ENCODE measurements at places on chromosomes 7 and 10. TPM values are rescaled to one million over a fixed set of nuclear protein-coding genes. Genes with fewer than 3 reads are reported as not detected.

DNA sequence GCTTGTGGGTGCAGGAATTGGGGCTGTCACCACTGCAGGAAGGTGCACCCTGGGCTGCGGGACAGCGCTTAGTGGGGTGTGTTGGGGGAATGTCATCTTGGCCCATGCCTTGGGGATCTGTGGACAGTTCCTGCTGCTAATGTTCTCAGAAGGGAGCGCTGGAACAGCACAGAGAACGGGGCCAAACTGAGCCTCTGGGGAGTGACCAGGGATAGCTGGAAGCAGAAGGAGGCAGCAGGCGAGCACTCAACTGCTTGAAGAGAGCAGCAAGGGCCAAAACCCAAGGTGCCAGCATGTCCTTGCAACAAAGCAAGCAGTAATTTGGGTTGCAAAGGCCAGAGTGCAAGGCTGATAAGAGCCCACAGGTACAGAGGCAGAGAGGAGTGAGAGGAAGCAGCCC lies 31.3 kb upstream of the WDFY4 start:
- no peaks in the 10 kb centered on the region for H3K36me3 ChIP-seq
- H3K4me3 ChIP-seq = no peak overlapping the region
- H3K4me1 ChIP-seq = peaks cover 6% of the 10 kb centered on the region
- H3K27ac ChIP-seq = no peak overlapping the region

The NUTM2B gene
- total RNA-seq = 0.31 TPM

DNA sequence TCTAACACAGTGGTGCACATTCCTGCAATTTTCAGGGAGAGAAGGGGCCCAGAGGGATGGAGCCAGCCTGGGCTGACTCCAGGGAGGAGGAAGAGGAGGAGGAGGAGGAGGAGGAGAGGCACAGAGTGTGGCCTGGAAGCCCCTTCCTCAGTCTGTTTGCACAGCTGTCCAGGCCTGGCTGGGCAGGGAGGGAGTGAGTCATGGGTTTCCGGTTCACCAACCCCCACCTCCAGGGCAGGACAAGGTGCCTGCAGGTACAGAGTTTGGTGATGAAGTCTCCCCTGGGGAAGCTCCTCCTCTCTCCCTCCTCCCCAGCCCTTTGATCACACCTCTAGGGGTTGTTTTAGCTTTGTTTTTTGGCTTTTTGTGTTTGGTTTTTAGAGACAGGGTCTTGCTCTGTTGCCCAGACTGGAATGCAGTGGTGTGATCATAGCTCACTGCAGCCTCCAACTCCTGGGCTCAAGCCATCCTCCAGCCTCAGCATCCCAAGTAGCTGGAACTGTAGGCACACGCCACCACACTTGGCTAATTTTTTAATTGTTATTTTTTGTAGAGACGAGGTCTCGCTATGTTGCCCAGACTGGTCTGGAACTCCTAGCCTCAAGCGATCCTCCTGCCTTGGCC lies 77.5 kb upstream of the CUX1 start:
- DNase-seq = no peak
- H3K27me3 ChIP-seq = no peaks in the 10 kb centered on the region
- no peaks in the 10 kb centered on the region for H3K36me3 ChIP-seq
- no peak overlapping the region for H3K4me3 ChIP-seq
- peaks cover 25% of the 10 kb centered on the region for H3K4me1 ChIP-seq
- peak overlapping the region; percentile 21 for H3K27ac ChIP-seq

- peaks cover 7% of the 10 kb centered on the region for H3K36me3 ChIP-seq
- no peak for DNase-seq
- H3K4me3 ChIP-seq = peak overlapping the region; percentile 83
- peak overlapping the region; percentile 97 for H3K27ac ChIP-seq
These were observed 3.5 kb downstream of the CTBP2 start for GRCh38 chr10:125156739-125157480.

The DLX5 gene
- total RNA-seq = not detected

The FAM25C gene
- total RNA-seq = not detected

- no peak for DNase-seq
- no peaks in the 10 kb centered on the region for H3K36me3 ChIP-seq
These were observed 147.1 kb downstream of the LRRC4 start for GRCh38 chr7:127884066-127884559.

DNA sequence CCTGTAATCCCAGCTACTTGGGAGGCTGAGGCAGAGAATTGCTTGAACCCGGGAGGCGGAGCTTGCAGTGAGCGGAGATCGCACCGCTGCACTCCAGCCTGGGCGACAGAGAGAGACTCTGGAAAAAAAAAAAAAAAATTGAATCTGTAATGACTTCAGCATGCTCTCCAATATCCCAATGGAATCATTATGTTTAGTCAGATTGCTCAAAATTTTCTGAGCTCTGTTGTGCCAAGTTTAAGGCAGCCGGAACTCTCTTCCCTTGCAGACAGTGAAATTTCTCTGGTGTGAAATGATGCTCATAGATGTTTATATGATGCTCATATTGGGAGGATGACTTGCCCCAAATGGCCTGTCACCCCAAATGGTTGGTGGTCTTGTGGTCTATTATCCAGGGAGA lies 180.9 kb downstream of the CTTNBP2 start:
- H3K36me3 ChIP-seq = no peaks in the 10 kb centered on the region
- H3K27ac ChIP-seq = no peak overlapping the region
- H3K27me3 ChIP-seq = no peaks in the 10 kb centered on the region
- no peaks in the 10 kb centered on the region for H3K4me1 ChIP-seq
- H3K4me3 ChIP-seq = no peak overlapping the region

DNA sequence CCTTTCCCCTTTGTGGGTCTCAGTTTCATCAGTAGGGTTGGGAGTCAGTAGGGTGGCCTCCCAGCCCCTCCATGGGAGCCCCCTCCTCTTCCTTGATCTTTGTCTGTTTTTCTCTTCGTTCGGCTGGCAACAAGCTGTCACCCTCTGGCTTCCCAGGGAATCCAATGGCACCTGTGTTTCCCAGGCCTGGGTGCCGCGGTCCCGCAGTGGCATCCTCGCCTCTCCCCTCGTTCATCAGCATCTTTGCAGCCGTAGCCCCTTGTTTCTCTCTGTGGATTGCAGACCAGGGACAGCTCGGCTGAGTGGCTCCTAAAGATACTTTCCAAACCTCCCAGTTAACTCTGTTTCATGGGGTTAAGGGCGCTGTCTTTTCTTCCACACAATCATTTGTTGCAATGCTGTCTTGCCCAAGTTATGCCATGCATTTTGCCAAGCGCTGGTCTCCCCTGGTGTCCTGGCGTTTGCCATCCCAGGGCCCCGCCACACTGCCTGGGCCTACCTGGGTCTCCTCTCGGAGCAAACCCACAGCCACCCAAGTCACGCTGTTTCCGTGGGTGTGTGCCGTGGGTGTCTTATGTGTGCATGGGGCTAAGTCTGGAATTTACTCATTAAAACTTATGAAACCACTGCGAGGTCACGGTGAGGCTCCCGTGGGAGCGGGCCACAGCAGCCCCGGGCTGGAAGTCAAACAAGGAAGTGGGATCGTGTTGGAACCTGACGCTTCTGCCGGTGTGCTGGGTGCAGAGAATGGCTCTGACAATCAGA lies 189.4 kb upstream of the SHH start:
- no peaks in the 10 kb centered on the region for H3K36me3 ChIP-seq
- DNase-seq = no peak
- H3K4me3 ChIP-seq = no peak overlapping the region
- no peak overlapping the region for H3K27ac ChIP-seq

The ECD gene
- 53.9 TPM for total RNA-seq

The PNLIPRP2 gene
- total RNA-seq = 0.72 TPM

DNA sequence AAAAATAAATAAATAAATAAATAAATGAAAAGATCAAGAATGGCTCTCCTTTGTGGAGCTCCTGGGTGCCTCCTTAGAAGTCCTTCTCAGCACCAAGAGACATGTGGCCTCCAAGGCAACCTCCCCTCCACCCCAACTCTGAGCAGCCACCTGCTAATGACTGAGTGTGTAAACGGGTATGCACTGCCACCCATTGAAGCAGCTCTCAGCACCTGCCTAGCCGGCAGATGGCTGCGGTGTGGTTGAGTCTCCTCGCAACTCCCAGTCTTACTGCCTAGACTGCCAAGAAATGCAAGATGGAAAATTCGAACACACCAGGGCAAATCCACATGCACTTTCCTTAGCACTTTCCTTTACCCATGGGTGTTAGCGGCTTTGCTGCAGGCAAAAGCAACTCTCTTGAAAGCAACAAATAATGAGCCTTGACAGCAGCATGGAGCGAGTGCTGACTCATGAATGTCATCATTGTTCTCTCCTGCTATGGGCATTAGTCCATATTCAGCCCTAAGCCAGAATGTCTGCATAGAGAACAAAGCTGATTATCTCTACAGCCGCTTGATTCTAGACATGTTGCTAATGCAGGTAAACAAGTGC lies 913.9 kb upstream of the AUTS2 start:
- no peaks in the 10 kb centered on the region for H3K4me1 ChIP-seq
- H3K4me3 ChIP-seq = no peak overlapping the region
- no peak for DNase-seq
- no peaks in the 10 kb centered on the region for H3K27me3 ChIP-seq
- H3K36me3 ChIP-seq = no peaks in the 10 kb centered on the region

Measured in Panc1 (cell line).